ENCODE measurements at places on chromosomes 13 and 19. TPM values are rescaled to one million over a fixed set of nuclear protein-coding genes. Genes with fewer than 3 reads are reported as not detected.

Gene ERFL
- 5.4 TPM for total RNA-seq

Gene LHB
- total RNA-seq = not detected

Gene PSG2
- total RNA-seq = not detected

Gene MBD3L3
- total RNA-seq = not detected

Gene GAS6
- total RNA-seq = 1.2 TPM

Gene SKA3
- total RNA-seq = 0.49 TPM

Gene CYP4F3
- total RNA-seq = not detected

Gene IL17D
- 0.57 TPM for total RNA-seq

Gene PDX1
- not detected for total RNA-seq

Gene SGCG
- total RNA-seq = not detected

Gene OR7A5
- total RNA-seq = not detected

- DNase-seq = no peak
These were observed 34.4 kb downstream of the MAP4K1 start for GRCh38 chr19:38583219-38583984.

DNA sequence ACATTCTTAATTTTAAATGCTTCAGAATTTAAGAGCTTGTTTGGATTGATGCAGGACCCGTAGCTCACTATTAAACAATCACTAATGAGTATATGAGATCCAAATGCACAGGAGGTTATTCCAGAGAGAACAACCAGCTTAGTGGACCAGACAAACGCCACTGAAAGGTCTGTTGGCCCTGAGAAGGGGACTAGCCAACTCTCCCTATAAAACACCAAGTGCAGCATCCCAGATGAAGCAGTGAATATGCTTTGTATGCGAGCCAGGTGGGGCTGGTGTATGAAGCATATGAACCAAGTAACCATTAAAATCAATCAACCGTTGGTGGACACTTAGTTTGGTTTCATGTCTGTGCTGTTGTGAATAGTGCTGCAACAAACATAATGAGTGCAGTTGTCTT is 9.8 kb upstream of the LILRB1 start:
- DNase-seq = no peak

GRCh38 chr13:31051999-31052398 is 109.7 kb downstream of the HSPH1 start:
- DNase-seq = no peak

DNA sequence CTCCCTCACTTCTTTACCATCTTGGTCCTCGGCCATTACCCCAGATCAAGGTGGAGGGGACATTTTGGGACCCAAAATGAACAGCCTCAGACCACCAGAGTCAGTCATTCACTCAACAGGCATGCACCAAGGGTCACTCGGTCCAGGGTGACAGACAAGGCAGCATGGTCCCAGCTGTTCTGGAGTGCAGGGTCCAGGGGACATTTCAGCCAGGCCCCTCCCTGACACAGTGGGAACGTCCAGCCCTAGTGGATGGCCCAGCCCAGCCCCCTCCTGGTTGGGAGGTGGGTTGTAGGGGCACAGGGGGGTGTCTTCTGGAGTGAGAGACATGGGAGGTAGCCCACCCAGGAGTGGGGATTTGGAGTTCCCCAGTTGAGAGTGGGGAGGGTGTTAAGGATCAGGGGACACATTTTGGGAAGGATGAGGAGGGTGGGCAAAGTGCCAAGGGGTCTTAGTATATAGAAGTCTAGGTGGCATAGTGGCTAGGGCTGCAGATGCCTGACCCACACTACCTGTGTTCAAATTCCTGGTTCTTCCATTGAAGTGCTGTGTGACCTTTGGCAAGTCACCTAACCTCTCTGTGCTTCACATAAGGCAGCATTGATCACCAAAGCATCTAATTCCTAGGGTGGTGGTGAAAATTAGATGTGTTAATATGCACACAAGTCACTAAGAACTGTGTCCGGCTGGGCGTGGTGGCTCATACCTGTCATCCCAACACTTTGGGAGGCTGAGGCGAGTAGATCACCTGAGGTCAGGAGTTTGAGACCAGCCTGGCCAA is 2.5 kb upstream of the FCER2 start:
- no peak for DNase-seq

DNA sequence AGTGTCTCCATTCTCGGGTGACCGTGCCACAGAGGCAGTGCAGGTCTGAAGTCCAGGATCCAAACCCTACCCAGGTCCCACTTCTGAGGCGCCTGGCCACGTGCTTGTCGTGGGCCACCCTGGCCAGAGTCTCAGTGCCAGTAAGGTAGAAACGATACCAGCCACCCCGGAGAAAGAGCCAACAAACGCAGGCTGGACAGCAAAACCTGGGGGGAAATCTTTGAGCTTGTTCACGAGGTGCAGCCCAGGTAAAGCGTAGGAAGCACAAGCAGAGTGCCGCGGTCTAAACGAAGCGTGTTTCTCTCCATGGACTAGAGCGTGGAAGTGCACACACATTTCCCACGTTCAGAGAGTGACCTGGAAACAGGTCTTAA is 95.6 kb downstream of the ATP11A start:
- DNase-seq = no peak

DNA sequence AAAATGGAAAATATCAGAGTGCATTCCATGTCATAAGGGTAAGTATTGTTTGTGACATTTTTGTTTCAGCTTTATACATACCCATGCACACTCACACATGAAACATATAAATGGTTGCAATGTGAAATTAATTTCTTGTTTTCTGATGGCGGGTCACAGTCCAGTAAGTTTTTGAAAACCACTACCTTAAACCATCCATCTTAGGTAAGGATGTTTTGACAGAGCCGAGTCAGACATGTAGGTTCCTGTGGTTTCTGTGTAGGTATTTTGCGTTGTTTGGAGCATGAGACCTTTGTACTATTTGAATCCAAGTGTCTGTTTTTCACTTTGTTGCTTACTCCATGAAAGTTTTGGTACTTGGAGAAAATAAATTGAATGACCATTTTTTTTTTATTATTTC is 121.7 kb downstream of the B3GLCT start:
- DNase-seq = no peak

DNA sequence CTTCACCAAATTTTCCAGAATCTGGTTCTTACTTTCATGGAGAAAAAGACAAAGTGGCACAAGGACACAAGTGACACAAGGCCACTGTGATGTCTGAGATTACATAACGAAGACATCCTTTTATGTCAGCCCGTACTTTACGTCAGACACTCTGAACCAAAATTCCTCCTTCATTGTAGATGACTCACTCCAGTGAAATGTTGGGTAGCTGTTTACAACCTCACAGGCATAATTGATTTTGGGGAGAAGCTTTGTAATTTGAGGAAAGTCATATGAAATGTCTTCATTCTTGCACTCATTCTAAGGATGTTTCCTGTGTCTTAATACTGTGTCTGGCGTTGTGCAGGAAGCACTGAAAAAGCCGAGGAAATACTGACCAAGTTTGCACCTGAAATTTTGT is 20.0 kb upstream of the LGALS14 start:
- no peak for DNase-seq

- DNase-seq = no peak
These were observed 19.0 kb downstream of the EPS8L1 start for GRCh38 chr19:55094456-55095259.

GRCh38 chr13:108932196-108932595 is 302.8 kb downstream of the MYO16 start:
- DNase-seq = no peak

DNA sequence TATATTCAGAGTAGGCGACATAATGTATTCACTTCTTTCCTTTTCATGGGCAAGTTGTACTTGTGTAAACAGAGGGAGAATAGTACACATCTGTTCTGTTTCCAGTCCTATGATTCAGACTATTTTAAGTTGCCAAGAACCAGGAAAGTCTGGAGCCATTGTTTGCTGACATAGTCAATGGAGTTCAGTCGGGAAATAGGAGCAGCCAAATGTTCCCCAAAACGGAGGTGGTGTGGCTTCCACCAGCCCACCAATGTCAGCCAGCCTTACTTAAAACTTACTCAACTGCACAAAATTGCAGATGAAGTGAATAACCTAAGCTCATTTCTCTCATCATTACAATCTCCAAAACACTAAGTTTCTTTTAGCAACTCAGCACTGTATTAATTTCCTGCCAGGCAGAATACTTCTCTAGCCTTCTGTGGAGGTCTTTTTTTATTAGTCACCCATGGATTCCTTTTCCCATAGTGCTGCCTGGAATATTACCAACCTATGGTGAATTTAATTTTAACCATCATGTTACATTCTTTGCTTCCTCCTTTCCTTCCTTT is 22.3 kb upstream of the CSNK1A1L start:
- no peak for DNase-seq

- DNase-seq = no peak
These were observed 11.8 kb downstream of the CHAF1A start for GRCh38 chr19:4414144-4414799.

DNA sequence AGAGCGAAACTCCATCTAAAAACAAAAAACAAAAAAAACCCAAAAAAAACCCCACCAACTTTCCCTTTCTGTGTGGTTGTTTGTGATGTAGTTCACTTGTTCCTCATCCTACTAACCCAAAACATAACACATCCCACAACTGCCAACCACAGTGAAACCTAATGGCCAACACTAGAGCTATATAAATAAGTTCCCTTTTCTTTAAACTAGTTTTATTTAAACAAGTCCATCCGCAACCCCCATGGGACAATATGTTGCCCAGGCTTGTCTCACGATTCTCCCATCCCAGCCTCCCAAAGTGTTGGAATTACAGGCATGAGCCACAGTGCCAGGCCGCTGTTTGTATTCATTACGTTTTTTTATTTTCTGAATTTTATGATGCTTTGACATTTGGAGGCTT is 71.2 kb upstream of the ADGRE5 start:
- peak; percentile 41 for DNase-seq

DNA sequence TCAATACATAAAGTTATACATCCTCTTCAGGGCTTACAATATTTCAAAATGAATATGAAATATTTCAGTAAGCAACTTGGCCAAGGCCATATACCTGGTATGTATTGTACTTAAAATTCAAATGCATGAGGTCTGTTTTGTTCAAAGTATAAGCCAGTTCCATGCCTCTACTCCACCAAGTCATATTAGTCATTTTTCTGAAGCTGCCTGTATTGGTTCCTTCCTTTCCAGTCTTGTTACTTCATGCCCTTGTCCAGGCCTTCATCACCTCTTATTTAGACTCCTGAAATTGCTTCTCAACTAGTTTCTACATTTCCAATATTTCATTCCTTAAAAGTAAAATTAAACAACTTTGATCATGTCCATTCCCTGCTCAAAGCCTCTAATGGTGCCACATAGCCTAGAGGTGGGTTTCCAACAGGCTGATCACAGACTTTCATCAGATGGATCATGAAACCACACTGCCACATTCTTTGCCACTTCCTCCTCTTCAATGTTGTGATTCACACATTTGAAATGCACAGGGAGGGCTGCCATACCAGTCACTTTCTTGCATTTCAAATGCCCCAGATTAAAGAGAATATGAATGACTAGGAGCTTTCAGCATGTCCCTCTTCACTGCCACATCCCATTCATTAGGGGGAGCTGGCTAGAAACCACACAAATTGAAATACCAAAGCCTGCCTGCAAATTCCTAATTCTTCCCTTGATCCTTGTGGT is 424.1 kb upstream of the DACH1 start:
- no peak for DNase-seq

GRCh38 chr19:532561-533363 is 1.2 kb downstream of the CDC34 start:
- no peak for DNase-seq

GRCh38 chr13:112635323-112635722 is 47.4 kb upstream of the TUBGCP3 start:
- DNase-seq = no peak

DNA sequence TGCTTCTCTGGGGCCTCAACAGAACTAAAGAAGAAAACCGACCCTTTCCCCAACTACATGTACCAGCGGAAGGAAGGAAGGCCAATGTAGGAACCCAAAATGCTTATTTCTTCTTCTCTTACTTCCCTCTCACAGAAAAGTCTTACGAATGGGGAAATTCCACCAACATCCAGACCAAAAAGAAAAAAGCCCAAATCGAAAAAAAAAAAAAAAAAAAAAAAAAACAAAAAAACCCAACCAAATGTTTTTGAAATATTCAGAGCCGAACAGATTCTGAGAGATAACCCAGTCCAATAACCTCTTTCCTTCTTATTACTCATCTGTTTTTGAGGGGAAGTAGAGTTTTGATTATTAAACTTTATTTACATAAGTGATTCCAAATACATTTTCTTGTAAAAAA is 3.9 kb downstream of the PPM1N start:
- no peak for DNase-seq

- DNase-seq = no peak
These were observed 2.2 kb downstream of the RPL28 start for GRCh38 chr19:55387736-55388497.

GRCh38 chr19:2774953-2775555 is 8.0 kb downstream of the SGTA start:
- no peak for DNase-seq

DNA sequence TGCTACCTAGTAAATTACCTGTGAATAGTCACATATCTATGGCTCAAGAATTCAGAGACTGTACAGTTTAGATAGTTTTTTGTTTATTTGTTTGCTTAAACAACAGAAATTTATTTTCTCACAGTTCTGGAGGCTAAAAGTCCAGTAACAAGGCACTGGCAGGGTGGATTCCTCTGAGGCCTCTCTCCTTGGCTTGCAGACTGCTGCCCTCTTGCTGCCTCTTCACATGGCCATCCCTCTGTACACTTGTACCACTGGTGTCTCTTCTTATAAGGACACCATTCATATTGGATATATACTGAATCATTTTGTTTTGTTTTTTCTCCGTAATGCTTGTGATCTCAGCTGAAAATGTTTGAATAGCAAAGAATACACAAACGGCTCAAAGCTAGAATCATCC is 56.4 kb upstream of the MIR17HG start:
- no peak for DNase-seq

All from CD8-positive, alpha-beta T cell (primary cell).